ENCODE measurements at places on chromosomes 6 and 20.

GRCh38 chr6:75504465-75505222 lies 11.0 kb upstream of the FILIP1 start:
- no peak for DNase-seq

GRCh38 chr6:34031625-34032383 lies 114.1 kb downstream of the GRM4 start:
- DNase-seq: no peak

- DNase-seq: peak; percentile 40
These were observed 91.9 kb upstream of the SIRPA start for GRCh38 chr20:1803061-1803931.

DNA sequence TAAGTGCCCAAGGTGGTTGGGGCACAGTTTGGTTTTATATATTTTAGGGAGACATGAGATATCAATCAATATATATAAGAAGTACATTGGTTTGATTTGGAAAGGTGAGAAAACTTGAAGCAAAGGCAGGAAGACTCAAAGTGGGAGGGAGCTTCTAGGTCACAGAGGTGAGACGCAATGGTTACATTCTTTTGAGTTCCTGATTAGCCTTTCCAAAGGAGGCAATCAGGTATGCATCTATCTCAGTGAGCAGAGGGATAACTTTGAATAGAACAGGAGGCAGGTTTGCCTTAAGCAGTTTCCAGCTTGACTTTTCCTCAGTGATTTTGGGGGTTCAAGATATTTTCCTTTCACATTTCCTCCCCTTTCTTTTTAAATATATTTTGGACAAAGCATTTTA lies 58.0 kb upstream of the SLC35F1 start:
- no peak for DNase-seq

DNA sequence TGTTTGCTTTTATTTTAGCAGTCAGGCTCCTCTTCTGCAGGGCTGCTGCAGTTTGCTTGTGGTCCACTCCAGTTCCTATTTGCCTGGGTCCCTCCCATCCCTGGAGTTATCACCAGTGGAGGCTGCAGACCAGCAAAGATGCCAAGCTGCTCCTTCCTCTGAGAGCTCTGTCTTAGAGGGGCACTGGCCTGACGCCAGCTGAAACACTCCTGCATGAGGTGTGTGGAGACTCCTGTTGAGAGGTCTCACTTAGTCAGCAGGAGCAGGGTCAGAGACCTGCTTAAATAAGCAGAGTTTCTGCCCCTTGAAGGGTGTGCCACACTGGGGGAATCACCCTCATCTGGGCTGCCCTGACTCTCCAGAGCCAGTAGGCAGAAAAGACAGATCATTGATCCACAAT lies 16.2 kb upstream of the WFDC8 start:
- no peak for DNase-seq

All from stimulated activated naive CD8-positive, alpha-beta T cell treated with anti-CD3 and anti-CD28 coated beads, Interleukin-15, Interleukin-2, amounts not matched to agents 100 U/mL and 50 U/mL, for 24 hours (primary cell).